Stimulated activated CD4-positive, alpha-beta T cell treated with anti-CD3 and anti-CD28 coated beads, TNF-alpha, amount 100 ng/mL, for 48 hours (primary cell): ENCODE measurements at places on chromosomes 11 and 22.
A peak's percentile ranks its signal among the peaks of the same experiment; 100 is the strongest.

- no peak for DNase-seq
Observed at GRCh38 chr11:16440136-16440535, 83.8 kb upstream of the SOX6 start.

GRCh38 chr22:32144496-32145274, 14.4 kb downstream of the C22orf42 start:
- no peak for DNase-seq

DNA sequence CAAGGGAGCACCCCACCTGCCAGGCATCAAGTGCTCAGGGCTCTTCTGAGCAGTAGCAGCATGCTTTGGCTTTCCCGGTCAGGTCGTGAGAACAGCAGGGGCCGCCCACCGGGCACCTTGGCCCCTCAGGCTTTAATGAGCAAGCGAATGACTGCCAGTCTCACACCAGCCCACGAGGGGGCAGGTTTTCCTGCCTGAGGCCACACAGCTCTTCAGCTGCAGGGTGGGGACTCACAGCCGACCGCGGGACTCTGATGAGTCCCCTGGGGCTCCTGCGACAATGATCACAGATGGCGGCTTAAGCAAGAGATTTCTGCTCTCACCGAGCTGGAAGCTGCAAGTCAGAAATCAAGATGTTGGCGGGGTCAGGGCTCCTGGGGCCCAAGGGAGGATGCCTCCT, 14.3 kb upstream of the FGF19 start:
- DNase-seq, result no peak

DNA sequence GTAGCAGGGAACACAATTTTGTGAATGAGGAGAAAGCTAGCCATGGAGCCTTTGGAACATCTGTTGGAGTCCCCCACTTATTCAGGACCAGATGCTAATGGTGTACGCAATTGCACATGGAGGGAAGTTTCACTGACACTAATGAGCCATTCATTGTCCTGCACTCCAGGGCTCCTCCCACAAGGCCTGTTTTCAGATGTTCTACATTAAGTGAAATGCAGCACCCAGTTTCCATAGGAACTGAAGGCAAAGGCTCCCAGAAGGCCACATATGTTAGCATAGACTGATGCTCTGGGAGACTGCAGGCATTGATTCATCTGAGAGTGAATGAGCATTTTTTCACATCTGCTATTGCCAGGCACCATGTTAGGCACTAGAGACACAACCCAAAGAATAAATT, 399.5 kb downstream of the ETS1 start:
- no peak for DNase-seq

DNA sequence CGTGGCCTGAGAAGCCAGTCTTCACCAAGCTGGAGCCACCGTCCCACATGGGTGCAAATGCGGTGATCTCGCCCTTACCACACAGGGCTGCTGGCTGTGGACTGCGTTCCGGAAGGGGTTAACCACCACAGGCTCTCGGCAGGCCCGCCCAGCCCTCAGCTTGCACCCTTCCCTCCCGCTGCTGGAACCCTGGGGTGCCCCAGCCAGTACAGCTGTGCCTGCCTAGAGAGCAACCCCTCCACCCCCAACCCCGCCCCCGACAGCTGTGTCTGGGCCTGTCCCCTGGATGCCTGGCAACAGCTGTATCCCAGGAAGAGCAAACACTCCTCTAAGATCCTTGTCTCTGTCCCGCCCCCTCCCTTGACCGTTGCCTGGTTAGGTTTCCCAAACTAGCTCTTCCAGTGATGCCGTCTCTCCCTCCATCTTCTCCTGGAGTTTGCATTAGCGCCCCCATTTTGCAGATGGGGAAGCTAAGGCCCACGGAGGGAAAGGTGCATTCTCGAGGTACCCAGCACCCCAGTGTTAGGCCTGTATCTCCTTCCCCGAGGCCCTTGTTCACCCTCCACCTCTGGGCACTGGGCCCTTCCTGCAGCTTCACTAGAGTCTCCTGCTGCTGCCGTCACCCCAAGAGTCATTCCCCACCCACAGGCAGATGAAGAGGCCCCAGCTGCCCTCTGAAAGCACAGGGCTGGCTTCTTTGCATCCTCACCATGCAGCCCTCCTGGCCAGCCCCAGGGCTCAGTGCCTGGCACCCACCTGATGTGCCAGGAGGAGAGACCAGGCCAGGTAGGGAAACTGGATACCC, 12.6 kb upstream of the COX8A start:
- no peak for DNase-seq

DNA sequence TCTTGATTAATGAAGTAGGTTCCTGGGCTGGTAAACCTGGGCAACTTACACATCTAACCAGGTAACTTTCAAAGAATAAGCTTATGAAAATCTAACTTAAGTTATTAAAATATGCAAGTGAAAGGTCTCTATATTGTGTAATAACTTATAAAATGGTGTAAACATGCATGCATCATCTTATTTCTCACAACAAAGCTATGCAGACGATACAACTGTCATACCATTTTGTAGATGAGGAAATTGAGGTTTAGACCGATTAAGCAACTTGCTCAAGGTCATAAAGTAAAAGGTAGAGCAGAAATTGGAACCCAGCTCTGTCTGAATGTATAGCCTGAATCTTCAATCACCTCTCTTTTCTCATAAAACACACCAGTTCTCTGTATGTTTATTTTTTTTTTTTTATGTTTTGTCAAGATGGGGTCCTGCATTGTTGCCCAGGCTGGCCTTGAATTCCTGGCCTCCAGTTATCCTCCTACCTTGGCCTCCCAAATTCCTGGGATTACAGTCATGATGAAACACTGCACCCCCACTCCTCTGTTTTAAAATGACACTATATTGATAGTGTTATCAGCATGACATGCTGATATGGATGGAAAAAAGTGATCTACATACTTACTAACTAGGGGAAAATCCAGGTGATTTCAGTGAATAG, 109.6 kb downstream of the SGSM3 start:
- no peak for DNase-seq

DNA sequence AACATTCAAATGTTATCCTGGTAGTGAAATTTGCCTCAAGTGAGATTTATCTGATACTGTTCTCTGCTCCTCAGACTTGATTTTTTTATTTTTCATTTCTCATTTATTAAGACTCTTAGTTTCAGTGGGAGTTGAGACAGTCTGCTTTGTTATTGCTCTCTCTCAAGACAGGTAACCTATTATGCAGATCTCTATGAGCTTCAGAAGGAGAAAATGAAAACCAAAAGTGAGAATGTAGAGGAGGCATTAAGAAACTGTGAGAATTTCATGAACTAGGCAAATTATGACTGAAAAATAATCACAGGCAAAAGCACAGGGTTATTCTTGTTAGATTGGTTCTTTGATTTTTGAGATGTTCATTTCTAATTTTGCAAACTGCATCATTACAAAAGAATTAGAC, 290.0 kb upstream of the CHORDC1 start:
- DNase-seq, result no peak

DNA sequence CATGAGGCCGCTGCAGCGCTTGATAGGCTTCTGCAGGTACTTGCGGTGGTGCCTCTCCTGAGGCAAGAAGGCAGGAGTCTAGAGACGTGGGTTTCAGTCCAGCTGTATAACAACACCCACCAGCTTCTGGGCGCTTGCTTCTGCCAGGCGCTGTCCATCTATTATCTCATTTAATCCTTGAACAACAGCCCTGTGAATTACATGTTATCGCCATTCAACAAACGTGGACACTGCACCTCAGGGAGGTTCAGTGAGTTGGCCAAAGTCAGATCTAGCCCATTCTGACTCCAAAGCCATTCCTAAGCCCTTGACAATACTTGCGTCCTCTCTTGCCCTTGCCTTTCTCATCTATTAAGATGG, 436 bp upstream of the FAM181B start:
- no peak for DNase-seq

DNA sequence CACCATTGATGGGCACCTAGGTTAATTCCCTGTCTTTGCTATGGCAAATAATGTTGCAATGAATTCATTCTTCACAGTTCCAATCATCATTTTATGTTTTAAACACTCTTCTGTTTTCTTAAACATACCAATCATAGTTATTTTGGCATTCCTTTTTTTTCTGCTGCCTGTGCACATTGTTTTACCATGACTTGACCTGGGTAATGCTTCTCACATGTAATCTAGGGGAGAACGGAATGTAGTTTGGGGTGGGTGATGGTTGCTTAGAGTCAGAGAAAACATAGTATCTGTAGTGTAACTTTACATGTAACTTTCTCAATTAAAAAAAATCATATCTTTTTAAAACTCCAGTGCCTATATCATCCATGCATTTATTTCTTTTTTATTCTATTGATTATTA, 1945.3 kb upstream of the RAG2 start:
- DNase-seq, result no peak

GRCh38 chr11:93209466-93209865, 11.7 kb upstream of the SLC36A4 start:
- no peak for DNase-seq

- no peak for DNase-seq
Observed at GRCh38 chr11:73995731-73996130, 13.1 kb upstream of the UCP2 start.

DNA sequence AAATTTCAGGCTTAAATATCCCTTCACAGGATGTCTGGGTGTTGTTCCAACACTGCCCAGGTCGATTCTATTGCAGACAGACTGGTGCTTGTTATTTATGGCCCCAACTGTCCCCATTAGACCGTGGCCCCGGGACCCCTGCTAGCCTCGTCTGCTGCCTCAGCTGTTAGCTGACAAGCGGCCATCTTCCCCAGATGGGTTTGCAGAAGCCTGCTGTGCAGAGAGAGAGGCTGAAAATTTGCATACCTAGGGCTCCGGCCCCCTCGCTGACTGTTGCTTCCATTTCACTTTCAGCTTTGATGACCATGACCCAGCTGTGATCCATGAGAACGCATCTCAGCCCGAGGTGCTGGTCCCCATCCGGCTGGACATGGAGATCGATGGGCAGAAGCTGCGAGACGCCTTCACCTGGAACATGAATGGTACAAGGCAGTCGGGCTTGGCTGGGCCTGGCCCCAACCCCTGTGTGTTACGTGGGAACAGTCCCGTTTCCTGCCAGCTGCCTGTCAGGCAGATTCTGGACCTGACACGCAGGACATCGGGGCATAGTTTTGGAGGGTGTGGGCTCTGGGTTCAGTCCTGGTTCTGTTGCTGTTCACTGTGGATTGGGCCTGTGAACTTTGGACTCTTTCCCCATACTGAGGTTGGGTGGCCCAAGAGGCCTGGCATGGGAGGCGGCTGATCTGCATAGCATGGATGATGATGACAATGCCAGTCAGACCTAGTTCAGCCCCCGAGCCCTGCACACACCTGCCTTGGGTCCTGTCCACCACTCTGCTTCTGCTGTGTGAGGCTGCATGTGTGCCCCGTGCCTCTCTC, 16.4 kb downstream of the SMARCB1 start:
- no peak for DNase-seq

DNA sequence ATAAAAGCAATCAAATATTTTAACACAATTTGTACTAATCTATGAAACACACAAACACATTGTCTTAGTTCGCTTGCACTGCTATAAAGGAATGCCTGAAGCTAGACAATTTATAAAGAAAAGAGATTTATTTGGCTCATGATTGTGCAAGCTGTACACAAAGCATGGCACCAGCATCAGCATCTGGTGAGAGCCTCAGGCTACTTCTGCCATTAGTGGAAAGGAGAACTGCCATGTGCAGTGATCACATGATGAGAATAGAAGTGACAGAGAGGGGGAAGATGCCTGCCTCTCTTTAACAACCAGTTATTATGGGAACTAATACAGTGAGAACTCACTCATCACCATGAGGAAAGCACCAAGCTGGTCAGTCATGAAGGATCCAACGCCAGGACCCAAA, 105.1 kb downstream of the GUCY1A2 start:
- DNase-seq, result no peak

GRCh38 chr11:34536056-34536455, 22.5 kb upstream of the ELF5 start:
- DNase-seq, result no peak

DNA sequence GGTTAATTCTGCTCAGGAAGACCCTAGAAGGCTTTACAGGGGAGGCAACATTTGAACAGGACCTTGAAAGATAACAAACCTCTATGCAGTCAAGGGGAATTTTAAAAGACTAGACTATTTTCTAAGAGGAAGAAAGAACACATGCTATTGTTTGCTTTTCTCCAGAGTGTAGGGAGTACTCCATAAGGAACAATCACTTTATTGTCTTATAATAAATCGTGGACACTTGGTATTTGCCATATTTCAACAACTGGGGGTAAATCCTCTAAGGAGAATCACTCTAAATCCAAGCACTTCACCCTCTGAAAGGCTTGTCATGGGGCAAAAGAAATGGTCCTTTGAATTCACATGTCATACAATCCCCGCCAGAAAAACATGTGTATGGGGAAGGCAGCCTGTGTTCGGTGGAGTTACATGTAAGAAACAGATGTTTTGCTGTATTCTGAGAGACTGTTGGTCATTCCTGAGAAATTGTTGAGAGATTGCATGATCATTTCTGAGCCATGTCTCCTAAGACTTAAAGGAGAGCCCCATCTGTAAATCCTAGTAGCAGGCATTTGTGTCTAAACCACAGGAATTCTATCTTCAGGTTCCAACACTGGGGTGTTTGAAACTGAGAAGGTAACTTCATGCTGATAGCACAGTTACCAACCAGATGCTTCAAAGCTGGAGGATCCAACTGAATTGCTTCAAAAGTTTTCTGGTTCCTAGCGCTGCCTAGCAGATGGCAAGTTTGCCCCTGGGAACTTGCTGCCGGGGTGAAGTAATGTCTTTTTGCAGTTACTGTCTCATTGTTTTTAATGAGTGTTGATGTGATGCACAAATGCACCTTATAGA, 66.8 kb downstream of the FZD4 start:
- no peak for DNase-seq

DNA sequence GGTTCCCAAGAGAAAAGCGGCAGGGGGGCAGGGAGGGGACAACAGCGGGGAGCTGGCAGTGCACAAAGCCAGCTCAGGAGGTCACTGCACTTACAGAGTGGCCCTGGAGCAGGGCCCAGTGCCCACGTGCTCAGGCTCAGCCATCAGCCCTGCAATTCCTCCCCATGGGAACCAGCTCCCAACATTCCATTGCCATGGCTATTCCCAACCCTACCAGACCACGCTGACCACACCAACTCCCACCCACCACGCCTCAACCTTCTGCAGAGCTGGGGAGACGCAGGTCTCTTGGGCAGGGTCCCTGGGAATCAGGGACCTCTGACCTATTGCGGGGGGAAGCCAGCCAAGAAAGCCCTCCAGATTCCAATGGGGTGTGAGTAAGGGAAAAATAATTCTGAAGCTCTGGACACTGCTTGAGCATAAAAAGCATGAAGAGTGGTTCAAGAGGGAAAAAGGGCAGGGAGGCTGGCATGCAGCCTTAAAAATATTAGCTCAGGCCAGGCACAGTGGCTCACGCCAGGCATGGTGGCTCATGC, 38.3 kb upstream of the TFIP11 start:
- DNase-seq, result no peak

GRCh38 chr11:62786318-62787004, 741 bp upstream of the TMEM179B start:
- DNase-seq, result peak; percentile 81

GRCh38 chr11:95641495-95641894, 148.1 kb downstream of the FAM76B start:
- DNase-seq, result no peak
